ENCODE measurements at places on chromosomes 1 and 21.
A peak's percentile ranks its signal among the peaks of the same experiment; 100 is the strongest.

- no peak for DNase-seq
Measured at GRCh38 chr1:202279806-202280205, 61.9 kb downstream of the UBE2T start.

- DNase-seq: peak; percentile 1
Measured at GRCh38 chr21:27700974-27701614, 734.2 kb upstream of the ADAMTS5 start.

GRCh38 chr1:20349561-20349960 is 58.9 kb downstream of the VWA5B1 start:
- DNase-seq: no peak

DNA sequence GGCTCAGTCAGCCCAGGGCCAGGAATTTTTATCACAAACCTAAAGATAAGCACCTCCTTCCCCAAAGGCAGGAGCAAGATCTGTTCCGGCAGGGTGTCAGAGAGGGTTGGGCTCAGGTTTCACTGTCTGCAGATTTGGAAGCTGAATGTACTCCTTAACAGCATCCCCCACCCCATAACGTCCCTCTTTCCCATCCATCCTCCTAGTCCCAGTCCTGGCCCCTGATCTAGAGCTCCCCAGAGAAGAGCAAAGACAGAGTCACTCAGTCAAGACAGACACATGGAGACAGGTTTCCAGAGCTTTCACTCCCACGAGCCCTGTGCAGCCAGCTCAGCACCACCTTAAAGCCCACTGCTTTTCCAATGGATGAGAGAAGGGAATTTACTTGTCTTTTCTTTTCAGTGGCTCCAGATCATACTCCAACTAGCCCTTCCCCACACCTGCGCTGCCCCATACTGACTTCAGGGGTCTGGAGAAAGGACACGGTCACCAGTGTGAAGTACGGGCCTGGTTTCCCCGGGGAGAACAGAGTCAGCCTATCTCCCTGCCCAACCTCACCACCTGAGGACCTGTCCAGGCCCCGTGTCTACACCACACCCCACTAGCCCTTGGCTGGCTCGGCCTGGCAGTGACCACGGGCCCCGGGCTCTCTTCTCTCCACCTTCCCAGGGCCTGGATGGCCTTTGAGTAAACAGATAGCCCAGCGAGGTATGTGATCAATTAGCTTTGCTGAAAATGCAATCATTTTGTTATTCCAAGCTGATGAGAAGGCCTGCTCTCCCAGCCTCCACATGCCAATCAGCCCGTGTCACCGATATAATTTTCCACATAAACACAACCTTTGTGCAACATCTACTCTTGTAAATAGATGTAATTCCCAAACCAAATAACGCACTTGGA is 249.1 kb downstream of the FOXD2 start:
- no peak for DNase-seq

DNA sequence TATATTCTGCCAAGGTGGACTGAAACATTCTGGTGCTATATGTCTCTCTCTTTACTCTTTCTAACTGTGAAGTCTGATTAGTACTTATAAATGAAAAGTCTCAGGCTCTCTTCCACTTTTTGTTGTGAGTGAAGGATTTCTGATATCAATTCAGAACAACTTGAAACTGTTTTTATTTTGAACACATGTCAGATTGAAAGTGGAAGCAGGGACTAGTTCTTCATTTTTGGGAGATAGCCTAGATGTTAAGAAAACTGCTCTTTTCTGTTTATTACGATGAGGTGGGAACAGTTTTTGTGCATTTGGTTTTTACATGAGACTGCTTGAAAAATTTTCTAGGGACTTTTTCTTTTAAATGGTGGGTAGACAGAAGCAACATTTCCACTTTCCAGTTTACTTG is 14.5 kb upstream of the GBP3 start:
- DNase-seq: no peak

- DNase-seq: no peak
Measured at GRCh38 chr1:236147521-236148469, 5.5 kb downstream of the GPR137B start.

DNA sequence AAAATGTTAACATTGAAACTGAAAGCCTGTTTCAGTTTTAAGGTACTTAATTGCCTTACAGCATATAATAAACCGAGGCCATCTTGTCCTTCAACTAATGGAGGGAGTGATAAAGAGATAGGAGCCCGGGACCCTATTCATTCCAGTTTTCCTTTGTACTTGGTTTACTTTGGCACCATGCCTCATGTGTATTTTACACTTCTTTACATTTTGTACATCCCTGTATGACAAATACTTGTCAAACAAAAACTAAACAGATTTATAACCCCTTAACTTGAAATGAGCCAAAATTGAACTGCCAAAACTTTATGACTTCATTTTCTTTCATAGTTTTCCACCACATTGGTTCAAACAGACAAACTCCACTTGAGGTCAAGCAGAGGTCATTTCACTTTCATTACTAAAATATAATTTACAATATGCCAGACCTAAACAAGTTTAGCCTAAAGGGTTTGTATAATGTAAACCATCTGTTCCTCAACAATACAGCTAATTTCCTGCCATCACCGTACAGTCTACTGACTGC is 30.9 kb upstream of the UBE2U start:
- peak; percentile 95 for DNase-seq

GRCh38 chr1:54794451-54795355 is 6.4 kb downstream of the TTC22 start:
- DNase-seq: no peak

- DNase-seq: no peak
Measured at GRCh38 chr1:182164273-182164672, 102.8 kb upstream of the ZNF648 start.

GRCh38 chr1:207938016-207938415 is 27.1 kb upstream of the CD34 start:
- DNase-seq: no peak

DNA sequence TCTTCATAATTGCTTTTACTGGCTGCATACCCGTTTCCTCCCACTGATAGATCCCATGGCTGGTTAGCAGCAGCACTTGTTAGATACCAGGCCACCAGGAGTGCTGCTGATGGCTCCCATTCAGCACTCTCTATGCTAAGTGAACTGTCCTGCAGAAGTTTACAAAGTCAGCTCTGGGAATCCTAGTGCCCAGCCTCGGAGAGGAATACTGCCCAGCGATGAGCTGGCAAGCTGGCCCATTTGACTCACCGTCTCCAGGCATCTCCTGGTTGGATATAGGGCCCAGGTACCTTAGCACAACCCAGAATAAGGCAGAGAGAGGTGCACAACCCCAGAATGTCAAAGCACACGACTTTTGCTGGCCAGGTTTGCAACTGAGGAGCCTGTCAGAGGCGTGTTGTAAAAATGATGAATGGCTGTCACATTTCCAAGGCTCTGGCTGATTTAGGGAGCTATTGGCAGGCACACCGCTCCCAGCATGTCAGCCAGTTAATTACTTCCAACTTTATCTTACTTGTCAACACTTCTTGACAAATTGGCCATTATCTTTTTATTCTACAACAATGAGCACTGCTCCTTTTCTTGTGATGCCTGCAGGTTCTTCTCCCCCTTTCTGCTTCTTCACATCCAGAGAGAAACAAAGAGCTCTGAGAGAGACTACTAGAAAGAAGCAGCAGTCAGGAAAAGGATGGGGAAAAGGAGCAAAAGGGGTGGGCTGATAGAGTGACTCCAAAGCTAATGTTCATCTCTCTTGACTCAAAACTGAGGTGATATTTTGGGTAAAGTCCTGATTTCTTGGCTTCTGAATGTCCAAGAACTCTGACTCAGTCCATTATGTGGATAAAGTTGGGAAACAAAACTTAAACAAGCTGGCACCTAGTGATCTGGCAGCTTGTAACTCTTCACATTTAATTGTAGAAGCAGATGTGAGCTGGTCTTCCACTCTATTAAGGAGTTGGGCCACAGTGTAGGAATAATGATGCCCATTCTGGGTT is 10.8 kb upstream of the ANGPTL7 start:
- DNase-seq: no peak

DNA sequence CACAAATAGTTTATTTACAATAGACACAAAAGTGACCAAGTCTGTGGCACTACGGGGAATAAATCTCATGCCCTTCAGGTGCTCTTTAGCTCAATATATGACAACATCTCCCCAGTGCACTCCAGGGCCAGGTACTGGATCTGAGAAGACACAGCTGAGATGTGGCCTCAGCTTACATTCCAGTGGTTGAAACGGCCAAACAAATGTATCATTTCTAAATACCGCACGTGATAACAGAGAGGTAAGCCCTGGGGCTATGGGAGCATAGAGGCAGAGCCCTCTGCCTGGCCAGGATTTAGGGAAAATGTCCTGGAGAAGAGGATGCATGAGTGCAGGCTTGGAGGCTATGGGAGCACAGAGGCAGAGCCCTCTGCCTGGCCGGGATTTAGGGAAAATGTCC is 630.5 kb downstream of the SMYD3 start:
- DNase-seq: no peak

GRCh38 chr1:26686795-26687194 is 9.0 kb upstream of the ARID1A start:
- DNase-seq: no peak

DNA sequence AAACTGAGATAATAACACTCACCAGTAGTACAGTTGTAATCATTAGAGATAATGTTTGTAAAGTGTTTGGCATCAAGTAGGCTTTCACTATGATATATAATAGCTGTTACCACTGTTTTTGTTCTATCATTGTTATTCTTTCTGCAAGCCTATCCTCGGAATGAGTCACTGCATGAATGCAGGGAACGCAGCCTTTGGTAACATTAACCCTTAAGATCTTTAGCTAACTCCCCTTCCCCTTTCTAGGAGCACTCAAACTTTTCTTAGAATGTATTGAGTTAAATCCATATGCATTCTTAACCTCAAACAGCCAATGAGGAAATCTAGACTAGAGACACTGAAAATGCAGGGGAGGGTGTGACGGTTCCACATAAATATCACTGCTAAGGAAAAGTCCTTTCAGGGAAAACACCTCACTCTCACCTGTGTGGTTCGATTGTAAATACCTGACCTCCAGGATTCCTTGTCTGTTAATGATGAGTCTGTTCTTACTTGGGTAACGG is 467.3 kb downstream of the SETD4 start:
- no peak for DNase-seq

DNA sequence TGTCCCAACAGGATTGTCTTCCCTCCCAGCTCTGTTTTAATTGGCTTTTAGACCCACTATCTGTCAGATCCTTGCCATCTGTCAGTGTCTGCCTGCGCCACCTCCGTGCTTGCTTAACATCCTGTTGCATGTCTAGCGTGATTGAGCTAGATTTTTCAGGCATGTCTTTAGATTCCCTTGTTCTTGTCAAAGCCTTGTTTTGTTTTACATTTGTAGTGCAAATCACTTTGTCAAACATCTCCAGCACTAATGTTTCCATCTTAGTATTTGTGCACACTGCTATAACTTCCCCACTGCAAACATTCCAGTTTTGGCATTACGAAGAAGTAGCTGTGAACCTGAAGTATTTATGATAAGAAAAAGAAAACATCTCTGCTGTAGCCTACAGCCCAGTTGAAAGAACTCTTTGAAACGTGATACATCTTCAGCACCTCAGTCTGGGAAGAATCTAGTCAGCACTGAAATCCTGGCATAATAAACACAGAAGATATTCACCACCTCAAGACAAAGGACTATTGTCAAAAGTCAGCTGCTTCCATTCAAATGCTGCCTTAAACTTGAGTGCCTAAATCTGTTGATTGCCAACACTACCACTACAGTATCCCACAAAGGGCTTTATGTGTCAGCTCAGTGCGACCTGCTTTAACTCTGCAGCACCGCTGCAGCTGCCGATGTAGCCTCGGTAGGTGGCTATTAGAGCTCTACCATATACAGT is 105.0 kb downstream of the FNBP1L start:
- no peak for DNase-seq

- no peak for DNase-seq
Measured at GRCh38 chr21:37197746-37198145, 69.4 kb downstream of the VPS26C start.

GRCh38 chr1:90834354-90834885 is 117.3 kb upstream of the BARHL2 start:
- DNase-seq: peak; percentile 61

DNA sequence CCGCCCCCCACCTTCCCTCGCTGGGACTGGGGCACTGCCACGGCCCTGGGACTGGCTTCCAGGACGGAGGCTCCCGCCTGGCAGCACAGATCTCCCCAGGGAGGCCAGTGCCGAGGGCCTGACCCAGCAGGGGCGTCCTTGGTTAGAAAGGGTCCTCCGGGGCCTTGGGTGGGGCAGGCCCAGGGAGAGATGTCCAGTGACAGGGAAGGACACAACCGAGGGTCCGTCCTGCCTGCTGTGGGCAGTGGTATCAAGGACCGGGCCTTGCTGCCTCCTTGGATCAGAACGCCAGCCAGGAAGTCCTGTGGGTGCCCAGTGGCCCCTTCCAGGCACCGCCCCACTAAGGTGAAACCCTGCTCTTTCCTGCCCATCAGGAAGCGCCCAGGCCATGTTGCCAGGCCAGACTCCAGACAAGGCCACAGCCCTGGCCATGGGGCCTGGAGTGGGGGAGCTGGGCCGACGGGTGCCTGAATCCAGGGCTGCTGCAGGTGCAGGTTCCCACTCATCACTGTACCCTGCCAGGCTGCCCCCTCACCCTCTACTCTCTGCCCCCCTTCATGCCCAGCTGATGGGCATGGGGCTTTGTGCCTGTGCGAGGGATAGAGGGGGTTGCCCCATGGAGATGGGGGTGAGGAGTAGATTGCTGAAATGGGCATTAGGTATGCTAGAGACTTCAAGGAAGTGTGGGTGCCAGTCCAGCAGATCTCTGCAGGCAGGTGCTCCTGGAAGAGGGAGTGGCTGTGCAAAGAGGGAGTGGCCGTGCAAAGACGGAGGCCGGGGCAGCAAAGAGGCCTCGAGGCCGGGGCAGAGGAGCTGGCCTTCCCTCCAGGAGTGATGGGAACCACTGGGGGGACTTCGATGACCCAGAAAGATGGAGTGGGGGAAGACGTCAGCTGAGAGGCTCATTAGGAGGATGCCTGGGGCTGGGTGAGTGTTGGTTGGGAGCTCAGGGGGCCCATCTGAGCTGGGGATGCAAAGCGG is 2.2 kb upstream of the PRKCZ start:
- DNase-seq: no peak

DNA sequence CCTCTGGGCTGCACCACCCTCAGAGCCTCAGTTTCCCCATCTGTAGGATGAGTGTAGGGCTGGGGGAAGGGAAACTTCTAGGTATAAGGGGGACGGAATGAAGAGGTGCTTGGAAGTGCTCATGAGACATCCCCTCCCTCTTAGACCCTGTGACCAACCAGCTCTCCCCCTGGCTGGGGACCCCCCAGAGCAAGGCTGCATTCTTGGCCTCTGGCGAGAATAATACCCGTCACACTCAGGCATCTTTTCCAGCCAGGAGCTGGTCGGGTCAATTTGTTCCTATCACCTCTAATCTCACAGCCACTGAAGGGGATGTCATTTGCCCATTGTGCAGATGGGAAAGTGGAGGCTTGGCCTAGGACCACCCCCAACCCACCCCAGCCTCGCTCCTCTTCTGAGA is 443.0 kb downstream of the PTPRU start:
- no peak for DNase-seq

DNA sequence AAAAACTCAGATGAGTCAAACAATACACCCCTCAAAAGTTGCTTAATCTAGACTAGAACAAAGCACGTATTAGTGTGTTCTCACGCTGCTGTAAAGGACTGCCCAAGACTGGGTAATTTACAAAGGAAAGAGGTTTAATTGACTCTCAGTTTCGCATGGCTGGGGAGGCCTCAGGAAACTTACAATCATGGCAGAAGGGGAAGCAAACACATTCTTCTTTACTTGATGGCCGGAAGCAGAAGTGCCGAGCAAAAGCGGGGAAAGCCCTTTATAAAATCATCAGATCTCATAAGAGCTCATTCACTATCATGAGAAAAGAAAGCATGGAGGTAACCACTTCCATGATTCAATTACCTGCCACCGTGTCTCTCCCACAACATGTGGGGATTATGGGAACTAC is 10.1 kb downstream of the JAM2 start:
- no peak for DNase-seq

Data from NCI-H748 treated with DMSO at 0.1 percent for 48 hours (cell line).